ENCODE measurements at places on chromosomes 6 and 20.

- no peak for DNase-seq
Measured at GRCh38 chr6:157757430-157758403, 65.3 kb upstream of the SNX9 start.

- no peak for DNase-seq
Measured at GRCh38 chr6:1913577-1913976, 303.9 kb downstream of the FOXC1 start.

DNA sequence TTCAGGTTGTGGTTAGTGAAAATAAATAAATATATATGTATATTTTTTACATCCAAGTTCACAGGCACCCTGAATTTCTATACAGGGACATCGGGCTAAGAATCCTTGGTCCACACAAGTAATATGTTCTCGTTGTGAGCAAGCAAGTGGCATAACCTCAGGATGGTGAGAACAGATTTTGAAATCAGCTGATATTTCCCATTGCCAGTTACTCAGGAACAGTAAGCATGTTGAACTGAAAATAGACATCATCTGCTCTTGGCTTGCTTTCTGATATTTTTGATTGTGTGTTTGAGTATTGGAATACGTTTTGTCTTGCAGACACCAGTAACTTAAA, 87.7 kb downstream of the TRMT6 start:
- no peak for DNase-seq

GRCh38 chr20:22338140-22338708, 246.1 kb downstream of the FOXA2 start:
- DNase-seq, result no peak

DNA sequence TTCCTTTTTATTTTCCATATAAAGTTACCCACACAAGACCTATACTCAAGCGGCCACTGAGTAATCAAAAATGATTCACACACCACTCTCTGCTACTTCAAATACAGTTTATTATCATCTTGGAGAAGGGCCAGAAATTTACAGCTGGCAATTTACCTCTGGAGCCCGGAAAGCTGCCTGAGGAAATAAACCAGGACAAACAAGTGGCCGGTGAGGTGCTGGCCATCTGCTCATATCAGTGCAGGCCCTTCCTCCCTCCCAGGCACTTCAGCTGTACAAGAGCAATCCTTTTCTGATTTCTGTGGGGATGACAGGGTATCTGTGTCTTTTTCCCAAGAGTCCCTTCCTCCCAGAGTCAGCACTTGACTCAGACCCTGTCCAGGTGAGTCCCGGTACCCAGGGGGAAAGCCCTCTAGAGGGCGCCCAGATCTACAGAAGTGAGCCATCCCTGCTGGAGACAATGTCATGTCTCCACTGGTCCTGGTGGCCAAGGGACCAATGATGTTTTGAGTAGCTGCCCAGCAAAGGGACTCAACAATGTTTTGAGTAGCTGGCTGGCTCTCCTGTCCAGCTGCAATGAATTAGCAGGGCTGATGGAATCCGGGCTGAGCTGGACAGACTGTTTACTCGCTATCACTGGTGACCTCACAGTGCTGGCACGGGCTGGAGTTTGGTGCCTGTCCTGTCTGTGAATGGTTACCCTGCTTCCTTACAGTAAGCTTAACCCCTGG, 23.6 kb downstream of the LRP11 start:
- DNase-seq, result peak; percentile 93

DNA sequence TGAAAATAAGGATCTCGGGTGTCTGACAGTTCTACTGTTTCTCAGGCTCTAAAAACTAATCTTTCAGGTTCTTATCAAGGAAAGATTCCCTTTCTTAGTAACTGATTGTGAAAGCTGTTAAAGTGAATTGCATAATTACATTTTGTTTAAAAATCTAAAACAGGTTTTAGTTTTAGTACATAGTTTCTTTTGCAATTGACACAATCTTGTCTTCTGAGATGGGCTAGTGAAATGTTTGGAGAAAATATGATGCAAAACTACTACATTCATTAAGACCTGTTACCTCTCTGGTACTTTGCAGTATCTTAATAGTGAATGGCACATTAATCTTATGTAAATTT, 298.4 kb downstream of the UTRN start:
- DNase-seq, result no peak

DNA sequence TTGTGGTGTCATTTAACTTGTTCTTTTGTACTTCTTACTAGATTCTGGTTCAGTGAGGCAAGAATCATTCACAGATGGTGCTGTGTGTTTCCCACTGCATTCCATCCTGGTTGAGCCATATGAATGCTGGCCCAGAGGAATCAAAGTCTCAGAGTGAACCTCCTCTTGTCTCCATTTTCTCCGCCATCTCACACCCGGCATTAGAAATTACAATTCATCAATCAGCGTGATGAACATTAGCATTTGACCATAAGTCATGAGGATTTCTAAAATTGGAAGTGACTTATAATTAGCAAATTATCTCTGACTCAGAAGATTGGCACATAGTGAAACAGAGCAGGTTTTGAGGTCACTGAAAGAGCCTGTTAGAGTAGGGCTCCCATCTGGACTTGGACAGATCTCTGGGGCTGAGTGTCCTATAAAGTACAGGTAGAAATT, 25.2 kb downstream of the TNFAIP3 start:
- DNase-seq, result no peak

- DNase-seq, result no peak
Measured at GRCh38 chr6:26400626-26401025, 1.4 kb upstream of the BTN3A1 start.

GRCh38 chr6:160431791-160432404, 83.7 kb downstream of the SLC22A3 start:
- no peak for DNase-seq

Measured in NCI-H1105 (cell line).